ENCODE measurements at places on chromosomes 7 and 10.

- no peak for DNase-seq
Measured at GRCh38 chr10:118304521-118304920, 37.6 kb downstream of the FAM204A start.

DNA sequence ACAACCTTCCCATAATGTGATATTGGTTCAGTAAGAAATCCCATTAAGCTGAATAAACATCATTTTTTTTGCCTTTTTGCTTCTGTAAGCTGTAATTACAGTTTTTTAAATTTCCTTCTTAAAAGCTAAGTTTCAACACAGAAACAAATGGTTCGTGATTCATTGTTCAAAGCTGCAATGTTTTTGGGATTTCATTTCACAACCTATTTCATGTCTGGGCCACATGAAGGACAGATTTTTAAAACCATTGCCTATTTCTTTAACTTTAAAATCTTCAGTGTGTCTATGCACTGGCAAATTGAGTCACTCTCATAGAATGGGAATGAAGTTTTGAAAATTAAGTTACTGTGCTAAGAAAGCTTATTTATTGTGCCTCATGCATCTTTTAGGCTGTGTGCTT lies 66.9 kb downstream of the TFPI2 start:
- no peak for DNase-seq

- DNase-seq = no peak
Measured at GRCh38 chr10:77390481-77390891, 247.1 kb downstream of the KCNMA1 start.

GRCh38 chr10:75295868-75296441 lies 60.2 kb upstream of the COMTD1 start:
- DNase-seq = no peak

- DNase-seq = no peak
Measured at GRCh38 chr7:114959931-114960330, 38.0 kb downstream of the MDFIC start.

- DNase-seq = no peak
Measured at GRCh38 chr7:1948887-1949680, 279.0 kb downstream of the ELFN1 start.

- DNase-seq = no peak
Measured at GRCh38 chr7:152674860-152675758, 832 bp downstream of the XRCC2 start.

DNA sequence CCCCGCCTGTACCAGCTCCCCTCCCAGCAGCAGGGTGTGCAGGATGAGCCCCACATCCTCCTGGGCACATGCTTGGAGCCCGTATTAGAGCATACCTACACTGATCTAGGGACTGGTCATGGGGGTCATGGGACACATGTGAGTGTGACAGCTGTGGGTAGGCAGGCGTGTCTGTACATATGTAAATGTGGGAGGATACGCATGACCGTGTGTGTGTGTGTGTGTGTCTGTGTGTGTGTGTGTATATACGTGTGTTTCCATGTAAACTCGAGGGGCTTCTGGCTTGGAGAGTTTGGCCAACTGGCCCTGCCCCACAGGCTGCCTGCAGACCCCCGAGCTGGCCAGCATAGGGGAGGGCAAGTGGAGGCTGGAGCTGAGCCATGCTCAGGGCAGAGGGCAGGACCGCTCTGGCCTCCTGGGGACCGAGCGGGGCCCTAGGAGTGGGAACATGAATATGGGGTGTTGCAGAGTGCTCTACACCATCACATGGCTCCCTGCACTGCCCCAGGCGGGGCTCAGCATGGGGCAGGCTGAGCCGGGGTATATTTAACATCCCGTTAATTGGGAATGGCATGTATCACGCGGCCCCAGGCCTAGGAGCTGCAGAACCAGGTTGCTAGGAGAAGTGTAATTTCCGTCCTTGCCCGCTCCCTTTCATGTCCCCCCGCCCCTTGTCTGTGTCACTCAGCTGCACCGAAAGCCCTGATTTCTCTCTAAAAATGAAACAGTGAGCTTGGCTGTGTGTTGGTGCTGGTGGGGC lies 152.7 kb upstream of the PCBD1 start:
- DNase-seq = no peak

GRCh38 chr7:133641436-133641835 lies 388.6 kb downstream of the EXOC4 start:
- no peak for DNase-seq

DNA sequence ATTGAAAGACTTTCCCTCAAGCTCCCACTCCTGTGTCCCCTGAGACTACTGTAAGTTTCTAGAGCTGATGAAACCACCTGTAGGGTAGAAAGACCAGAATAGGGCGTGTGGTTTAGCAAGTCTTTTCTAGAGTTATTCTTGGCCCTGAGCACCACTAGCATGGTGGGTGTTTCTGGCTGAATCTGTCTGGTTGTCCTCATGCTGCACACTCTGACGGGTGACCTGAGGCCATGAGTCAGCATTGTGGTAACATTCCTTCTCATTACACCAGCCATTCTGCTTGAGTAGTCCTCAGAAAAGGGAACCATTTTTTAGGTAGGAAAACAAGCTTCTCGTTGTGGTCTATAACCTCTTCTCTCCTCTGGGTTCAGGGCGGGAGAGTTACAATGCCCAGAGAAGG lies 250.3 kb downstream of the SNX13 start:
- peak; percentile 76 for DNase-seq

- no peak for DNase-seq
Measured at GRCh38 chr7:140683657-140684056, 10.9 kb downstream of the ADCK2 start.

- no peak for DNase-seq
Measured at GRCh38 chr7:157446322-157446721, 109.5 kb downstream of the DNAJB6 start.

DNA sequence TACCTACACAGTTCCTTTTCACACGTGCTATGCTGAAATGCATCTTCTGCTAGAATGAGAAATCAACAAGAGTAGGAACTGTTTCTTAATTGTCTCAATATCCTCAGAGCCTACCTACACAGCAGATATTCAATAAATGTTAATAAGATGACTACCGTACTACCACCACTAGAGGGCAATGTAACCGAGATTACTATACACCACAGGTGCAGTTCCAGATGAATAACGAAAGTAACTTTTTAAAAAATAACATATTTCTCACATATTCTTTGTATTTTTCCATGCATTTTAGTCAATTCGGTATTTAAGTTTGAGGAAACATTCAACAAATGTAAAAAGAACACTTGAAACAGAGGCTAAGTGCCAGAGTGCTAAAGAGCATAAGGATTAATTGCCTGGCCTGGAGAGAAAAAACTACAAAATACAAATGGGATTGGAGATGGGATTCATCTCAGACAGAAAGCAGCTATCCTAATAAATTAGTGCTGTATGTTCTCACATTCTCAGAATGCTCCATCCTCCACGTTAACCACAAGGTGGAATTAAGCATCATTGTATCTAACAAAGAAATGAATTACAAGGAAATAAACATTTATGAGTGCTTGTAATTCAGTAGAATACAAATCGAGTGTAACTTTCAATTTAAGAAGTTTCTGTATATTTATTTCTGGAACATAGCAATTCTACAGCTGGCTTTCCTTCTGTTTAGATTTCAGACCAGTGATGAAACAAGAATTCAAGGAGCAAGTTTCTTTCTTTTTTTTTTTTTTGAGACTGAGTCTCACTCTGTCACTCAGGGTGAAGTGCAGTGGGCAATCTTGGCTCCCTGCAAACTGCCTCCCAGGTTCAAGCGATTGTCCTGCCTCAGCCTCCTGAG lies 20.3 kb upstream of the HECTD2 start:
- peak; percentile 70 for DNase-seq

GRCh38 chr7:38757931-38758330 lies 126.8 kb upstream of the AMPH start:
- DNase-seq = no peak

- DNase-seq = no peak
Measured at GRCh38 chr7:27953777-27954176, 213.8 kb downstream of the TAX1BP1 start.

All from bone marrow (tissue), 2 donors.